ENCODE measurements at places on chromosomes 2 and 18.

- no peak for DNase-seq
These were observed 4.5 kb downstream of the STK17B start for GRCh38 chr2:196166876-196167275.

DNA sequence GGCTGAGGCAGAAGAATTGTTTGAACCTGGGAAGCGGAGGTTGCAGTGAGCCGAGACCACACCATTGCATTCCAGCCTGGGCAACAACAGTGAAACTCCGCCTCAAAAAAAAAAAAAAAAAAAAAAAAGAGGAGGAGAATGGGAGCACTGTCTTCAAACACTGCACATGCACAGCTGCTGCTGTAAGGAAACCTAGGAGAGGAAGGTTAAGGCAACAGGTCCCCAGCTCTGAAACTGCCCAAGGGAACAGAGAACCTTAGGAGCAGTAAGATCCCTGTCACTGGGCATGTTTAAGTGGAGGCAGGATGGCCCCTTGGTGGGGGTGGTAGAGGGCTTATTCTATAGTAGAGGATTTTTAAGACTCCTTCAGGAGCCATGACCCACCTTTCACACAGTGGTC lies 111.2 kb downstream of the CLIP4 start:
- no peak for DNase-seq

- no peak for DNase-seq
These were observed 88.7 kb downstream of the ASB1 start for GRCh38 chr2:238515377-238515776.

GRCh38 chr2:133416146-133416545 lies 152.1 kb downstream of the NCKAP5 start:
- no peak for DNase-seq

GRCh38 chr2:36615222-36615621 lies 17.3 kb upstream of the FEZ2 start:
- DNase-seq: no peak

GRCh38 chr18:1483385-1483784 lies 578.7 kb downstream of the ADCYAP1 start:
- DNase-seq: no peak

DNA sequence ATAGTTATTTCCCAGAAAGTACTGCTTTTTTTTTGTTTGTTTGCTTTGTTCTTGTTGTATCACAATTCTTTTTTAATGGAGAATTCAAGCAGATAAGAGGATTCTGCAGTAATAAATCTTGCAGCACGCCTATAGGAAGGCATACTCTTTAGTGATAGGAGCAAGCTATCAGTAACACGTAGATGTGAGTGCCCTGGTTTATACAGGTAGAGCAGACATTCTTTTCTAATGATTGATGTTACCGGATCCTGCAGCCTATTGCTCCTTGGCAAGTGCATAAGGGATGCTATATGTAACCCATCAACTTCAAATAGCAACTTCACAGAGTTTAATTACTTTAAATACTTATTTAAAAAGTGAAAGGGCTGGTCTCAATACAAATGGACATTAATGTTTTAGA lies 834.2 kb upstream of the GCFC2 start:
- no peak for DNase-seq

DNA sequence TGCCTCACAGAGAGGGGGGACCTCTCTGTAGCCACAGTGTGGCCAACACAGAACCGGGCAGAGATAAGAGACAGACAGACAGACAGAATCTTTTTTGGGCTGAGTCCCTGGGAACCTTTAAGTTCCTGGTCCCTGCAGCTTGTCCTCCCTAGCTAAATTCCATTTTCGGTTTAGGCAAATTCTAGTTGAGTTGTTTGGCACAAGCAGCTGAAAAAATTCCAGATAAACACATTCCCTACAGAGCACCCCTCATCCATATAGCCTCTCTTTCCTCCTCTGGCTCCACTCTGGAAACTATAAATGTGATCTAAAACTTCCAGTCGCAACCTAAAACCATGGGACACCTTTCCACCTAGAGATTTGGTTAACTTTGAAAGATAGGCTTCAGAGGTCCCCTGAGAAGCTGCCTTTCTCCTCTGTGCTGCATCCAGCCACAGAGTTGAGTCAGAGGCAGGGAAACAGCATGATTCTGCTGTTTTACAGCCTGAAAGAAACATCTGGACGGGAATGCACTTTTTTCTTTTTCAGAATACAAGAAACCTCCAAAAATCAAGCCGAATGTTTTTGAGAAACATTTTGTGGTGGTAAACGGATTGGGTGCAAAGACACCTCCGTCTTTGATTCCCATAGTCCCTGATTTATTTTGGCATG lies 30.9 kb downstream of the SLC4A3 start:
- no peak for DNase-seq

DNA sequence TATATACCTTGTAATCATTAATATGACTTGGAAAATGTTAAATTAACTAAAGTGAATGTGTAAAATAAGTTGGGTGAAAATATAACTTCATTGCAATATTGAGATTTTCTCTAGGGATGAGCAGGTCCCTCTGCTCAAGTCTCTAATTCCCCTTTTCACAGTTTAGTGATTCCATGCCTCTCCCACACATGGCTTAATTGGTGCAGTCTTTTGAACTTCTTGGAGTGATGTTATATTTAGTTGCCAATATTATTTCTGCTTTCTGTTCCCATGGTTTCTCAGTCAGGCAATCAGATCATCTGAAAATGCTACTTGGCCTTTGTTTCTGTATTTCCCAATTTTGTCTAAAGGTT lies 233.7 kb upstream of the SPOPL start:
- no peak for DNase-seq

DNA sequence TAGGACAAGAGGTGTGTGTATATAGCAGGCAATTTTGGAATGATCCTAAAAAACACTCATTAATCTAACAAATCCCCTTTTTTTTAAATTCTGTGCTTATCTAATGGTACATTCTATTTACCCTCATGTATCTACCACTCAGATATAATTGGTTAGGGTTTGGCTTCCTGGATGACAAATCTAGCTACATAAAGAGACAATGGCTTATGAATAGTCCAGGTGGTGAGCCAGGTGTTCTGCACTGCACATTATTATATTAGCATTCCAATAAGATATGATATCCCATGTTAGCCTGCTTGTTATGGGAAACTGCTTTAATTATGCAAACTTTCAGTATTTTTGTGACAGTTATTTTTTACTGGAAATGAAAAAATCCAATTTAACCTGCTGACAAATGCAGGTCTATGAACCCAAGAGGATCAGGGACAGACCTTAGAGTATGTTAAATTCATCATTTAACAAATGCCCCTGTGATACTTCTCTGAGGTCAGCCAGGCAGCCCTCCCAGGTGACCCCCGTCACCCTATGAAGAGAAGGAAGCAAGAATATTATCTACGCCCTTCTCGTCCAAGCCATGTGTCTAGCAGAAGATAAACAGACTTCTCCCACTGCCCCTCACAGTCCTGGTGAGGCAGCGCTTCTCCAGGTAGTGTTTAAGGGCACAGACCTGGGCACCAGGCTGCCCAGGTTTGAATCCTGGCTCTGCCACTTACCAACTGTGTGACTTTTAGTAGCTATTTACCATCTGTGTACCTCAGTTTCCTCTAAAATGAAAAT lies 83.0 kb downstream of the ADD2 start:
- no peak for DNase-seq

- DNase-seq: no peak
These were observed 70.5 kb downstream of the PIK3C3 start for GRCh38 chr18:42025491-42025890.

GRCh38 chr2:143690235-143690634 lies 561.0 kb downstream of the ARHGAP15 start:
- DNase-seq: no peak

DNA sequence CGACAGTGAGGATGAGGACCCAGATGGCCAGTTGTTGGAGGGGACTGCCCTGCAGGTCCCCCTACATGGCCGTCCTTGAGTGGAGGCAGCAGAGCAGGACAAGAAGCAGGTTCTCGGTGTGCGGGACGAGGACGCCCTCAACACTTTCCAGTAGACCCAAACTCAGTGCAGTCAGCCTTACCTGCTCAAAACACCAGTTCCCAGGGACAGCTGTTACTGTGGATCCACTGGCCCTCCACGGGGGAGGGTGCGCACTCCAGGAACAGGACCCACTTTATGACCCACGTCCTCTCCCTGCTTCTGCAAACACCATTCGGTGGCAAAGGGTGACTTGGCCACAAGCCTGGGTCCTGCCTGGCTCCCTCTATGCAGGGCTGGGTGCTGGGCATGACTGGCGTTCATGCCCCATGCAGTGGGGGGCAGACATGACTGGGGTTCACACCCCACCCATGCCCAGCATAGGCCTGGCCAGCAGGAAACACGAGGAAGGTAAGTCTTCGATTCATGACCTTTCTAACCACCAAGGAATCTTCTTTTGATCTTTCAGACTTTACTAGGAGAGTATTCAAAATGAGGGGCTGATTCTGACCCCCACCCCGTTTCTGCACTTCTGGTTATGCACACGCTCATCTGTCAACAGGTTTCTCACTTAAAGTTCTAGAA lies 233.7 kb downstream of the HDAC4 start:
- DNase-seq: no peak

DNA sequence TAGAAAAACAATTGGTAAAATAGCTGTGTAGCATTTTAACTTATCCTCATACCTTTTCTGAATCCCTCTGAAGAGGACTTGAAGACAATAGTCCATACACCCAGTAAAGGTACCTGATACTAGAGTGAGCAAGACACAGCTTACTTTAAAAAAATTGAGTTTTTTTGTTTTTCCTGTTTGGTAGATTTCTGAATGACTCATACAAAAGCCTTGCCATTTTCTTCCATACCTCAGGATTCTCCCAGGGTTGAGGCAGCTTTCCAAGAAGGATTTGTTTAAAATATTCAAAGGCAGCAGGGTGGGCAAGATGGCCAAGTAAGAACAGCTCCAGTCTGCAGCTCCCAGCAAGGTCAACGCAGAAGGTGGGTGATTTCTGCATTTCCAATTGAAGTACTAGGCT lies 551.0 kb upstream of the LRATD1 start:
- no peak for DNase-seq

GRCh38 chr2:69717186-69717585 lies 24.7 kb upstream of the ANXA4 start:
- no peak for DNase-seq

- DNase-seq: no peak
These were observed 131.5 kb downstream of the ATP9B start for GRCh38 chr18:79200546-79201268.

- no peak for DNase-seq
These were observed 635.4 kb downstream of the EPHA4 start for GRCh38 chr2:220936641-220937197.

DNA sequence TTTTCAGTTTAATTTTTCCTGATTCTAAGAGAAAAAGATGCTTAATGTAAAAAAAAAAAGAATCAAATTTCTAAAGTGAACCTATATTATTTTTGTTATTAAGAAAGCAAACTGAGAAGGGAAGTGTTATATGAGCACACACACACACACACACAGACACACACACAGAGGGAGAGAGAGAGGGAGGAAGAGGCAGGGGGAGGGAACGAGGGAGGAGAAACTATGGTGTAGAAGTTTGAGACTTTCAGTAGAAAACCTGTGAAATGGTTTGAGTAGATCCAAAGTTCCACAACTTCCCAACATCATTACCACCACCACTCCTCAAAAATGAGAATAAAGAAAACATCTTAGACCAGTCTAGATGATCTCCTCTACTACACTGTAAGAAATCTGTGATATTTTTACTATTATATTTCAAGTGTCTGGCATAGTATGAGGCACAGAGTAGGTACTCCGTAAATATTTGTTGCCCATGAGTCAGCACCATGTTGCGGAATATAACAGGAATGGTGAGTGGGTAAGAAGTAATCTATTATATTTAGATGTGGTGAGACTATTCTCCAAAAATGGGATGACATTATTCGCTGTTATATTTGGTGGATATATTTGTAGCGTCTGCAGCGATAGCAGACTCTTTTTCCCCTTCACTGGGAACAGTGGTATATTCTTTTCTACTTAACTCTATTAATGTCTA lies 149.4 kb upstream of the DNMT3A start:
- DNase-seq: peak; percentile 44

DNA sequence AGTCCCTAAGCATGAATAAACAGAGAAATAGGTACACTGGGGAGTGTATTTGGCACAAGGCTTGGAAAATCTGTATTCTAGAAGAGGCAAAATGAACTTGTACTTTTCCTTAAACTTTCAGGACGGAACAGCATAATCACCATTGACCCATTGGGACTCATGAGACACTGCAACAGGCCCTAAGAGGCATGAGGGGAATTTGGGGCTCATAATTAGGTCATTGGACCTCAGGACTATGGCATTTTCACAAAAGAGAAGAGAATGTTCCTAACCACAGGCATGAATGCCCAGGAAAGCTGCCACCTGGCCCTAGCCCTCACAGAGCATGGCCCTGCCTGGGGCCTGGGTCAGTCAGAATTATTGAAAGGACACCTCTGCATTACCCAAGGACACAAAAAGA lies 67.9 kb upstream of the PIK3C3 start:
- no peak for DNase-seq

- no peak for DNase-seq
These were observed 52.6 kb downstream of the COL6A3 start for GRCh38 chr2:237361194-237362004.

DNA sequence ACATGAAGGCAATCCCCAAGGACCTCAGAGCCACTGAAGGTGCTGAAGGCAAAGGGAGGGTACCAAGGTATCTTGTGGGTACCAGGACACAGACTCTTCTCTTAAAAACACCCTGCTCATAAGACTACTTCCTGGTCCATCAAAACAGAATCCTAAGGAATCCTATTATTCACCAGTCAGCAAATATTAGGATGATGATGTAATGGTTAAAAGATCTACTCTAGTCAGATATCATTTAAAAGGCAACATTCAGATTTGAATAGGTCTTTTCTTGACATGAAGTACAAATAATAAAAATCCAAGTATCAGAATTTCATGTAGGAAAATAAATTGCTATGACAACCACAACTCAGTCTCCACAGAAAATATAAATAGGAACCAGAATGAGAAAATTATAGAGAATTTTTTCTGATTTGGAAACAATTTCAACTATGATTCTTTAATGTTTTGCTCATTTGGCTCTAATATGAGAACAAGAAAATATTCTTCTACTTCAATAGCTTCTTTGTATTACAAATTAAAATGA lies 77.8 kb upstream of the ZNF397 start:
- DNase-seq: no peak

DNA sequence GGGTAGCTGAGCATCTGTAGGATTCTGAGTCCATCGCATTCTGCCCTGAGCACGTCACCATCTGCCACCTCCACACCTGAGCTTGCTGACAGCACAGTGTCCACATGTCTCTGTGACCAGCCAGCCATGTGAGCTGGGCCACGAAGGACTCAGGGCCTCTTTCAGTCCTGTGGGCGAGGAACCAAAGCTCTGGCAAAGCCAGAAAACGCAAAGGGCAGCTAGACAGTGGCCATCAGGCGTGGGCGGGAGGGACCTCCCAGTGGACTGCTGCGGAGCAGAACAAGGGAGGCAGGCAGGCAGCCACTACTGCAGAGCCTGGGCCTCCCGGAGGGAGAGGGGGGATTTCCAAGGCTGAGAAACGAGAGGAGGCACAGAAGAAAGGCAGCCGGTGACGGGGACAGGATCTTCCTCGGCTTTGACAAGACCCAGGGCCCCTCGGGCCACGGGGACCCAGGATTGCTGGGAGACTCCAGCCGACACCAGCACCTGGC lies 274.6 kb upstream of the SALL3 start:
- no peak for DNase-seq

- DNase-seq: no peak
These were observed 182.7 kb downstream of the INHBB start for GRCh38 chr2:120528693-120529076.
